ENCODE measurements at places on chromosomes 16 and 17.

DNA sequence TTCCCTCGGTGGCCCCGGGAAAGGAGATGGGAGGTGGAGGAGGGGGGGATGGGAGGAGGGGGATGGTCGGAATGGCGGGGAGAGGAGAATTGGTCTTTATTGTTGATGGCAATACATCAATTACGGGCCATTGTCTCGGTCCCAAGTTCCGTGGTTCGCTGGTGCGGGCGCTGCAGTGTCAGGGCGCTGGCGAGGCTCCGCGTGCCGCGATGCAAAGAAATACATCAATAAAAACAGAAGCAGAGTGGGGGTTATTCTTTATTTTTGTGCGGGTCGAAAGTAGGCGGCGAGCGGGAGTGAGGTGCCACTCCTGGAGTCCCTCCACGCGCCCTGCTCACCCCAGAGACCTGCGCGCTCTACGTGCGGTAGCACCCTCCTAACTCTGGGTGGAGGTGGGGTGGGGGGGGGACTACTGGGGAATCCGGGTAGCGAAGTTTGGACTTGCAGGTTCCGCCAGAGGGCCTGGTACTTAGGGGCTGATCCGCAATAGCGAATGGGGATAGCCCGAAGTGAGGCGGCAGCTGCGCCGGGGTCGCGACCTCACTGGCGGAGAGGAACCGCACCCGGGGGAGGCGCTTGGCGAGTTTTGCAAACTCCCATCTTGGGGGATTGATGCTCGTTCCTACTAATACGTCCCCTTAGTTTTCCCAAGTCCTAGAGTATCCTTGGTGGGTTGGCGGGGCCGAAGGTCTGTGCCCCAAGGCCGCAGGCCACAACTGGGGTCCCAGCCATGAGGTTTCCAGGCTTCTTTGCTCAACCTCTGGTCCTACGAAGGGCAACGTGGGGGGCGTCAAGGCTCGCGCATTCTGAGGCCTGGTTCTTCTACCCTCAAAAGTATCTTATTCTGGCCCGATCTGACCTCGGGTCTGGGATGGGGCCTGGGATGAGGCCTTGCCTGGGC is 3.5 kb upstream of the SALL1 start:
- DNase-seq, result no peak

DNA sequence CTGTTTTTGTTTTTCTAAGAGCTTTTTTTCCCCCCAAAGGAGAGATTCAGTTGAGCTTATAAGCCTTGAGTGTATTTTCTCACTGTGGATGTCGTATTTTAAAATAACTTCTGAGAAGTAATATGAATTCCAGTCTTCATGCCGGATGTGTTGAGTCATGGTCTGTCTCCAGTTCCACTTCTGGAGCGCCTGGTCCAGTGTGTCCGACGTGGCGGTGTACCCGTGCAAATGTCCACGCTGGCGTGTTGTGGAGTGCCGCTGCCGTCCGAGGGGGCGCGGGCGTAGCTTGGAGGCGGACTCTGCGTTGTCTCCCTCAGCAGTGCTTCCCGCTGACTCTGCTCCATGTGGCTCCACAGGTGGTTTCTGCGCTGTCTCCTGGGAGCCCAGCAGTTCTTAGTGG is 60.9 kb upstream of the ZNF750 start:
- DNase-seq, result no peak

- DNase-seq, result no peak
Observed at GRCh38 chr16:19583665-19584300, 28.3 kb downstream of the VPS35L start.

- DNase-seq, result no peak
Observed at GRCh38 chr16:53073022-53073421, 18.2 kb downstream of the CHD9 start.

DNA sequence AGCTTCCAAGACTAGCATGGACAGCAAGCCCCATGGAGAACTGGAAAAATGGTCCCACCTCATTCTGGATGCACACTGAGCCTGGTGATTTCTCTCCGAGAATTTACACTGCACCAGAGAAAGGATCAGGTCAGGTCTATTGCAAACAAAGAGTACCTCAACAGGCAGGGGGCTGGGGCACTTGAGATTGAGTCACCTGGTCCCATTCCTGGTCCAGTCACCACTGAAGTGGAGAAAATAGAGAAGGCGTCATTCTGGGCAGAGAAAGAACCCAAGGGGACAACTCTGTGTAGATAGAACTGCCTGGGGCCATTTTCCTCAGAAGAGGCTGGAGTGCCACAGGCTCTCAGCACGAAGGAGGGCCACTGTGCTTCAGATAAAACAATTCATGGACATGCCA is 38.4 kb downstream of the CENPV start:
- no peak for DNase-seq

GRCh38 chr17:10141436-10141835 is 57.0 kb downstream of the GAS7 start:
- DNase-seq, result no peak

DNA sequence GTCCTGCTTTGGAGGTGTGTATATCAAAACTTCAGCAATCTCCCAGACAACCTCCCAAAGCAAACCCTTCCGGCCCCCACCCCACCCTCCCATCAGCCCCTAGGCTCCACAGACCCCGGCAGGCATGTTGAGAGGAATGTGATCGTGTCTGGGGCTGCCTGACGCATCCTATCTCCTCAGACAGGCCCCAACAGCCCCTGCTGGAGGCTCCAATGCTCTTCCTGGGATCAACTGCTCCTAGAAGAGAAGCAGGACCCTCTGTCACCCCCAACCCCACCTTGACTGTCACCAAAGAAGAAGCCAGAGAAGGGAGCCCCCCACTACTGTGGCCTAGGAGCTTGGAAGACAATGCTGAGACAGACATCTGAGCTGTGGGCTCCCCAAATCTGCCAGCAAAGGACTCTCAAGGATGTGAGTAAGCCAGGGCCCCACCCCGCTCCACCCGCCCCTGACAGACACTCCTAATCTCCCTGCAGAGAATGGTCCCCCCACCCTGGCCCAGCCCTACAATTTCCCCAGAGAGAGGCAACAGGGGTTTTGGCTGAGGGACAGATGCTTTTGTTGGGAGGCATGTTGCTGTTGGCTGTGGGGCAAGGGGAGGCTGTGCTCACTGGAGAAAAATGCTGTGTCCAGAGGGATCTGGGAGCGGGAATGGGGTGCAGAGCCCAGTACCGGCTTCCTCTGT is 1.6 kb upstream of the KRT14 start:
- no peak for DNase-seq

- DNase-seq, result no peak
Observed at GRCh38 chr17:60049936-60050335, 28.8 kb downstream of the HEATR6 start.

GRCh38 chr16:51231702-51232101 is 80.6 kb upstream of the SALL1 start:
- no peak for DNase-seq
